Activated CD4-positive, alpha-beta T cell treated with anti-CD3 and anti-CD28 coated beads for 4 hours (primary cell): ENCODE measurements at places on chromosomes 7 and 10.

- no peak for DNase-seq
These were observed 2.4 kb upstream of the VDAC2 start for GRCh38 chr10:75208181-75208580.

GRCh38 chr7:151386301-151387160, 23.3 kb downstream of the WDR86 start:
- no peak for DNase-seq

DNA sequence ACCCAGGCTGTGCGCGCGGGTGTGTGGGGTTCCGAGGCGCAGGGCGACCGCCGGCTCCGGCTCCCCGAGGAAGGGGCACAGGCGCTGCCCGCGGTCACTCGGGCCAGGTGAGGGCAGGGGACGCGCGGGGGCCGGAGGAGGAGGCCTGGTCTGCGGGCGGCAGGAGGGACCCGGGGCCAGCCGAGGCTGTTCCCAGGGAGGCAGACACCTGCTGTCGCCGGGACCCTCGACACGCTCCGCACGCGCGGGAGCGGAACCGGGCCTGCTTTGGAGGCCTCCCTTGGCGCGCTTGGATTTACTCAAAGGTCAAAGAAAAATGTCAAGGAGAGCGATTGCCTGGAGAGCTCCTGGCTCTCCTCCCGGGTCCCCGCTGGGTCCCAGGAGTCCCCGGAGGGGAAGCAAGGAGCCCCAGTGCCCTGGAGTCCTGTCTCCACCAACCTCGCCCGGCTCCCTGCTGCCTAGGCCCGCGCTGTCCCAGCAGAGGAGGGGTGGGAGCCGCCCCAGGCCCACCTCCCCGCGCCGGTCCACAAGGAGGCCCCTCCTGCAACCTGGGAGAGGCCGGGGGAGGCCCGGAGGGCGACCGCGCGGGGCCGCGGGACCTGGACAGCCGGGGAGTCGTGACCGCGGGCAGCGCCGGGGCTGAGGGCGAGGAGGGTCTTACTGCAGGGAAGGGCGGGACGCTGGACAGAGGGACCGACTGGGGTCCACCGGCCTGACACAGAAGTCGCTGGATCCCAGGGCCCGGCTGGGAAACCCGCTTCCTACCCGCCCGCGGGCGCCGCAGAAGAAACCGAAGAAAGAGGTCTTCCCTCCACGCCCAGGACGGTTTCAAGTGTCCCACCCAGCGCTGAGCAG, 348.9 kb downstream of the DNAJB6 start:
- DNase-seq: no peak

DNA sequence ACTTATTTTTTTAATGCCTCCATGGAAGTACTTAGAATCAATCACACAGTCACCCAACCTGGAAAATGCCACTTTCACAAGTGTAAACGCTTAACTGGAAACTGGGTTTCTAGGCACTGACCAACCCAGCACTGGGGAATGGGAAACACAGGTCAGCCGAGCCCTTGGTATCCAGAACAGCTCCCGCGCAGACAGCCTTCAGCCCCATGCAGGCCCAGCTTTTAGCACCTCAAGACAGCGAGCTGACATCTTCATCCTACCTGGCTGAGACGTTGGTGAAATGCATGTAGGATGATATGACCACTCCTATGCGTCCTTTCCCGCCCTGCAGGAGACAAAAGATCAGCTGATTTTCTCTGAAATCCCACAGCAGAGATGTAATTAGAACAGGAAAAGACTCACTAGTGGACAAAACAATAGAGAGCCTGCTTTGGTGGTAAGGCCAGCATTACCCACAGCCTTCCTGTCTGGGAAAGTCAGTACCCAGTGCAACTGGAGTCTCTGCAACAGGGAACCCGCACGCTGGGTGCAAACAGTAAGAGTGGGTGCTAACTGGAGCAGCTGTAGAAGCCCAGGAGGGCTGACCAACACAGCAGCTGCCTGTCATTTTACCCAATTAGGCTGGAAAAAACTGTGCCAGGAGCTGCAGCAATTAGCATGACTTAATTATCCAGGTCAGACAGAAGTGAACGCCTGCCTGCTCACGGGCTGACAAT, 153.7 kb downstream of the TNS3 start:
- DNase-seq: no peak

DNA sequence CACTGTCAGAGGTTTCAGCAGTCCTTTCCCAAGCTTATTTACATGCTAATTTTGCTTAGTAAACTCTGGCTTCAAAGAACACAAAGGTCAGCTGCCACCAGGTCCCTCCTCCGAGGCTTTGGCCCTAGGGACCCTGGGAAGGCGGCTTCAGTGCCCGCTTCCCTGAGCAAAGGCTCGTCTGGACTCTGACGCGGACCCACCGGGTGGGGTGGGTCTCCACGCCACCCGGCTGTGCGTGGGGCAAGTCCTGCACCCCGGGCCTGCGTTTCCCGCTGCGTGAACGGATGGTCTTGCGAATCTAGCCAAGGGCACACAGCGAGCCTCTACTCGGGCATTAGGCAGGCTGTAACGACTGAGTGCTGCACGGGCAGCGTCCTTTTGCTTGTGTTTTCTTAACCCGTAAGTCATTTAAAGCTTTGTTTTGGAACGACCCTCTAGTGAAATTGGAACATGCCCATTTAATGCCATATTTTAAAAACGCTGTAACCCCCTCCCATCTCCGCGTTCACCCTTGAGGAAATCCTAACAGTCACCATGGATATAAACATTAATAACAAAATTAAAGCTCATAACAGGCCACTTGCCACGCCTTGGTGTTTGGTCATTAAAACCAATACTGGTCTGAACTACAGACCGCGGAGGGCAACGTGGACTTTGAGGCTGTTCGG, 828 bp downstream of the BNIP3 start:
- no peak for DNase-seq

DNA sequence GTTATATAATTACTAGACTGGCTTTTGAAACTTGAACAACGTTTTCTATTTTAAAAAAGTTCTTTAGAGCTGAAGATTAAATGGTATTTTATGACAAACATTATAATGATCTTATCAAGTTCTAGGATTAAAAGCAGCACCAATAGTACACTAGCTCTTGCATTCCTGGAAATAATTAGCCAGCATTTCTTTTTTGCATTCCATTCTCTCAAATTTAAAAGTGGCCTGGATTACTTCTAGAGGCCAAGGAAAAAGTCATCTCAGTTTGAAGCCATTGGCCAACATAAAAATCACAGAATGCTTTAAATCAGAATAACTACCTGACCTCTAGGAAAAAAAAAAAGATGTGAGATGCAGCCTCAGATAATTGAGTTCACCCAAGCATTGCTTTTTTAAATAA, 1326.4 kb upstream of the SORCS1 start:
- no peak for DNase-seq

GRCh38 chr7:31958226-31958625, 112.0 kb downstream of the PDE1C start:
- no peak for DNase-seq

DNA sequence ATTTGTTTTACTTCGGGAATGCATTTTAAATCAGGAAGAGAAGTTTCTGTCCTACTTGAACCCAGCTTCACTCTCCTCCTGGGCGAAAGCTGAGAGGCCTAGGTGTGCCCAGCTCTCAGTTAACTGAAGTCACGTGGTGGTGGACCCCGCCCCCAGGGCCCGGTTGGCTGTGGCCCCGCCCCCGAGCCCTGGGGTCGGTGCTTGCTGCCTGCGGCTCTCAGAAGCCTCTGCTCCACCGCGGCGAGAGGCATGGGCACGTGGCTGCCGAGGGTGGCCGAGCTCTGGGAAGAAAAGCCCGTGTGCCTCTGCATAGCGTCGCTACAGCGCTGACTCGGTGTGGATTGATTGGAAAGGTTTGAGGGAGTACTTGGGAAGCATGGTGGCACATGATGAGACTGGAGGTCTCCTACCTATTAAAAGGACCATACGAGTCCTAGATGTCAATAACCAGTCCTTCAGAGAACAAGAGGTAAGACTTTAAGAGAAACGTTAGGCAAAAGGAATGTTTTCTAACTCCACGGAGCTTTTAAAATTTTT, 34.1 kb downstream of the NET1 start:
- peak; percentile 73 for DNase-seq

DNA sequence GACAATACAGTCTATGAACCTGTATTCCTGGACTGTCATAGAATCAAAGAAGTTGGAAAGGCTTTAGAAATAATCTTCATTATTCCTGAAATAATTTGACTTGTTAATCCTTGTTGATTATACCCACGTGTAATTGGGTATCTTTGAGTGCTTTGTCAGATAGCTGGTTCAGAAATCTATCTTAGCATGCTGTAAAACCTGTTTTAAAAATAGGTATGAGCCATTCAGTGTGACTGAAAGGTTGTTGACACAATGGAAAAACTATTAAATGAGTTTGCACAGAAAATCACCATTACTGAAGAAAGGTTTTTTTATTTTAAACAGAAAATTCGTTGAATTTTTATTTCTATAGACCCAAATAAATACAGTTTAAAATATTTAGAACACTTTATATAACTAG, 38.7 kb downstream of the PHTF2 start:
- DNase-seq: no peak
